Ecto neural progenitor cell (in vitro differentiated cells): ENCODE measurements at places on chromosomes 11 and 22.

DNA sequence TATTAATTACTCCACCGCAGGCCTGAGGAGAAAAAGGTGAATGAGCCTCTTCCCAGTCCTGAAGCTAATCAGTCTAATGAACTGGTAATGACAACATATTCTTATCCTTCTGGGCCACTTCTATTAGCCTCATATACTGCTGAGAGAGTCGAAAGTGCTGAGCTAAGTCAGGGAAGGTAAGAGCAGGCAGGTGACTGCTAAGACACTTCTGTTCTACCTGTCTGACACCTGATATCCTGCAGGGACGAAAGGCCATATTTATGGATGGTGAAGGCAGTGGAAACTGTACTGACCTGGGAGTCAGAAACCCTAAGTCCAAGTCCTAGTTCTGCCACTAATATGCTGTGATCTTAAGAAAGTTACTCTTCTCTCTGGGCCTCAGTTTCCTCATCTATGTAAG lies 3.5 kb downstream of the TBC1D10A start:
- DNase-seq, result no peak

- no peak for DNase-seq
These were observed 490.1 kb downstream of the OPCML start for GRCh38 chr11:133041928-133042882.

DNA sequence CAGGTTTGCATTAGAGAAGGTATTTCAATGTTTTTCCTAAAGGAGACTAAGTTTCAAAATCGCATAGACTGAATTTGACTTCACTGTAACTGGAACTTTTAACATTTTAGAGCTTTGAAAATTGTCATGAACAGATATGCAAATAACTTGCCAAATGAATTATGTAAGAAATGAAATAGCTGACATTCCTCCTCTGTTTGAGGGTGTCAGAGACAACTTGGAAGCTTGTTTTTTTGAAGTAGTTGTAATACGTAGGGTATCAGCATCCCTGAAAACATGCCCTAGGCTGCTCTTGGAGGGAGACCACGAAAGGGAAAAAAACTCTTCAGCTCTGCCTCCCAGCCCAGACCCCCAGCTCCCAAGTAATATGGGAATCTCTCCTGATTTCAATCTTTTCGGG lies 41.3 kb upstream of the CCDC179 start:
- DNase-seq, result no peak

DNA sequence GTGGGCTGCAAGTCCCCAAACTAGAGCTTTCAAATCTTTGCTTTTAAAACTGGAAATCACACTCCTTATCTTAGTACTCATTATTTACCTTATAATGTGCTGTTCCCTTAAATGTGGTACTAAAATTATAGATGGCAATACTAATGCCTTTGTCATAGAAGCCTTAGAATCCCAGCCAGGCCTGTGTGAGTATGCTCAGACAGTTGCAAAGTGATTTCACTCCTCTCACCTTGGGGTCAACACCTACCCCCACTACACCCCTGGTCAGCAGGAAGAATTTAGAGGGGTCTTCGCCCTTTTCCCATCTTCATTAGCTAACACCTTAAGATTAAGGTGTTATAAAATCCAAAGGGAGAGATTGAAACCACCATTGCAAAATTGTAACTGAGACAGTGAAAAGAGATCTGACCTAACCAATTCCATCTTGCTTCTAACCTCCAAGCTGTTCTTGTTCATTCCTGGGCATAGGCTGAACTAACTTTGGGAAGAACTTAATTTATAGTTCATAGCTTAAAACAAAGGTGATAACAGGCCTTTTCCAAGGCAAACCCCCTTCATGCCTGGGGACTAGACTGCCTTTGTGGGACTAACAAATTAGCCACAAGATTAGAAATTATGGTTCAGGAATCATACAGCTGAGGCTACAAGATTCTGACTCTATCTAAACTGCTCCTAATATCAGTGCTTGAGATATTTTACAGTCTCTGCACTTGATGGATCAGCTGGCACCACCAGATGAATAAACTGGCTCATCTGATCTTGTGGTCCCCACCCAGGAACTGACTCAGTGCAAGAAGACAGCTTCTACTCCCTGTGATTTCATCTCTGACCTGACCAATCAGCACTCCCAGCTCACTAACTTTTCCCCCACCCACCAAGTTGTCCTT lies 10.4 kb upstream of the MRPL17 start:
- DNase-seq, result no peak

DNA sequence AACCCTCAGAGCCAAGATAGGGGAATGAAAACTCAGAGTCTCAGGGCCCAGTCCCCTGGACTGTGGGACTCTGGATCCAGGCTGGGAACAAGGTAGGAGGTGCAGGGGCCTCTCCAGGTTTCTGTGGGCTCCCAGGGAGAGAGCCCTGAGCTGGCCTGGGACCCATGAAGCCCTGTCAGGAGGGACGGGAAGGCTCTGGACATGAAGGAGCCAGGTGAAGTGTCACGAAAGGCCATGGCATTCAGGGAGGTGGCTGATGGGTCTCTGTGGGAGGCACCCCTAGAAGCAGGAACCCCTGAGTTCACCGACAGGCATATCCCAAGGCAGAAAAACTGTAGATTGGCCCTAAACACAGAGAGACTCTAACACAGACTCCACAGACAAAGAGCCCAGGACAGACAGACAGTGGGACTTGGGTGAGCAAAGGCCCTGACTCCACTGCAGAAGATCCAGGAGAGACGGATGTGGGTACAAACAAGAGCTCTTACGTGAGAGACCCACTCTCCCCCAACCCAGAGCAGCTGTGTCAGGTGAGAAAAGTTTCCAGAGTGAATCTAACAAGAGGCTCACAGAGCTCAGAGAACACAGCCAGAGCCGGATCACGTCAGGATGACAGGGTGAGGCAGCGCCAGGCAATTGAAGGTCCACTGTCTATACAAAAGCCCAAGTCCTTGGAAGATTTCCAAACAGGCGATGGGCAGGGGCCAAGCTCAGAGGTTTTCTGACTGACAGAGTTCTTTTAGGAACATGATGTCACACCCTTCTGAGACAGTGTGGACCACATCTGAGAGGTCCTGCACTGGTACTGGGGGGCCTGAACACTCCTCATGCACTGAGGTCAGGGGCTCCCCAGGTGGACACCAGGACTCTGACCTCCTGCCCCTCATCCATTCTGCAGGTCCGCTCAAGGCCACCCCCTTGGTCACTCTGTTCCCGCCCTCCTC lies 27.4 kb downstream of the IGLL5 start:
- no peak for DNase-seq

GRCh38 chr11:122209619-122210366 lies 93.8 kb upstream of the BLID start:
- no peak for DNase-seq

GRCh38 chr22:25712661-25713400 lies 29.2 kb upstream of the MYO18B start:
- DNase-seq, result no peak

DNA sequence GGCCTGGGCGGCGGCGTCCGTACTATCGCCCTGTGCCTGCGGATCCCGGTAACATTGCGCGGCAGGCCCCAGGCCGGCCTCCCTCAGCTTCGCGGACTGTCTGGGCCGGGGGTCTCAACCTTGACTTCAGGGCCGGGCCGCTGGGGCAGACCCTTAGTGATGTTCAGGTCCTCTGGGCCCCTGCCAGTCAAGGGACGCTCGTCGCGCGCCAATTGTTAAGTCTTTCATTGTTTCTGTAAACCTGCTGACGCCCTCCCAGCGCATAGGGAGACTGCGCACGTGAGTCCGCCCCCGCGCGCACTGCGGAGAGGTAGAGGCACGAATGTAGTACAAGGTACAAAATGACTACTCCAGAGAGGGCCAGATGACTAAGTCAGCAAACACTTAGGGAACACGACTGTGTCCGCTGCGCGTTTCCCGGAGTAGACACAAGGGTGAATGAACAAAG lies 451 bp upstream of the HDHD5 start:
- DNase-seq, result no peak

- DNase-seq, result no peak
These were observed 7.5 kb downstream of the SYN3 start for GRCh38 chr22:33050614-33051182.

- no peak for DNase-seq
These were observed 708.9 kb downstream of the FAM181B start for GRCh38 chr11:82024760-82025159.

GRCh38 chr11:34809191-34810106 lies 106.7 kb downstream of the APIP start:
- no peak for DNase-seq

DNA sequence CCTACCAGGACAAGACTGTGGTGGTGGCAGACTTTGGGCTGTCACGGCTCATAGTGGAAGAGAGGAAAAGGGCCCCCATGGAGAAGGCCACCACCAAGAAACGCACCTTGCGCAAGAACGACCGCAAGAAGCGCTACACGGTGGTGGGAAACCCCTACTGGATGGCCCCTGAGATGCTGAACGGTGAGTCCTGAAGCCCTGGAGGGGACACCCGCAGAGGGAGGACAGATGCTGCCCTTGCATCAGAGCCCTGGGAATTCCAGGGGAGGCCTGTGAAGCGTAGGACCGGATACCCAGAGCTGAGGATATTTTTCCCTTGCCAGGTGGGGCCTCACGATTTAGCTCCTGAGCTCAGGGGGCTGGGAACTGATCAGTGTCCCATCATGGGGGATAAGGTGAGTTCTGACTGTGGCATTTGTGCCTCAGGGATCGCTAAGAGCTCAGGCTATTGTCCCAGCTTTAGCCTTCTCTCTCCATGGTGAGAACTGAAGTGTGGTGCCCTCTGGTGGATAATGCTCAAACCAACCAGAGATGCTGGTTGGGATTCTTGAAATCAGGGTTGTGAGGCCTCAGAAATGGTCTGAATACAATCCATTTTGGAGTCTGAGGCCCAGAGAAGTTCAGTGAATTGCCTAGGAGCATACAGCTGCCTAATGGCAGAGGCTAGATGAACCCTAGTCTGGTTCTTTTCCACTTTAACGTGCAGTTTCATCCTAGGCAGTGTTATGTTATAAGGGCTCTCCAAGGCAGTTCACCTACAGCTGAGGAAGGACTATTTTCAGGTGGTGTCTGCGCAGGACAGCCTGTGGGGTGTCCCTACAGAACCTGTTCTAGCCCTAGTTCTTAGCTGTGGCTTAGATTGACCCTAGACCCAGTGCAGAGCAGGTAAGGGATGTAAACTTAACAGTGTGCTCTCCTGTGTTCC lies 19.5 kb downstream of the PIK3IP1 start:
- DNase-seq, result peak; percentile 72

GRCh38 chr22:40323681-40324171 lies 22.6 kb upstream of the ADSL start:
- no peak for DNase-seq

DNA sequence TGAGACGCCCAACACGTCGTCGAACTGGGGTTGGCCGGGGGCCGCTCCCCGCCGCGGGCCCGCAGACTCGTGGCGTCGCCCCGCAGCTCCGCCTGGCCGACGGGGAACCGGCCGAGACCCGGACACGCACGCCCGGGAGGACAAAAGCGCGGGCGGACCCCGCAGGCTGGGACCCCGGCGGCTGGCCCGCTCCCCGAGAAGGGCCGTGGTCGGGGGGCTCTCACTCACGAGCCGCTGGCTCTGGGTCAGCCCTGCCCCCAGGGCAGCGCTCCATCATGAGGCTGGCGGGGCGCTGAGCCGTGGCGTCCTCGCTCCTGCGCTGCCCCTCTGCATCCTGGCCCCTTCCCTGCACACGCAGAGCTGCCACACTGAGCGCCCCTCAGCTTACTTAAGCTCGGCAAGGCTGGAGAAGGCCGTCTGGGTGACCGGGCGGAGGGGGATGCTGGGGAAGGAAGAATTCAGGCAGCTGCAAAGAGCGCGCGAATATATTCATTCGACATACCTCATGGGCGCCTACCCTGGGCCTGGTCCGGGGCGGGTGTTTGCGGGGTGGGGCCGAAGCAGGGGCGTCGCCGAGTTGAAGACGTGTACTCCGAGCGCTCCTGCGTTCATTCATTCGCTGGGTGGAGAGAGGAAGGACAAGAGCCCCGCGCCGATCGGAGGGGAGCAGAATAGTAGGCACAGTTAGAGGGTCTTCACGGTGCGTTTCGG lies 579 bp upstream of the CYB5R2 start:
- DNase-seq, result peak; percentile 86

DNA sequence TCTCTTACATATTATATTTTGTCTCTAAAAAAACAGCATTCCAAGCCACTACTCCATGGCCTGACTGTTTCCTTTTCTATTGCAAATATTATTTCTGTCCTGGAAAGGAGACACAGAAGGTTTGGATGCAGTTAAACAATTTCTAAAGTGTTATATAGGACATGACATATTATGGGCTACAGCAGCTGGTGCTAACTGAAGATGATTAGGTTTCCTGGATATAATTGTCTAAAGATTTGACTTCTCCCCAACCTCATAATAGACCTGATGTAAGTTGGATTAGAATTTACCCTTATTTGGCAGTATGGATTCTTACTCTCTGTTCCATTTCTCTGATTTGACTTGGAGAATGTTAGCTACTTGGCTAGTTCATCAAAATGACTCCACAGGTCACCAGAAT lies 90.2 kb downstream of the BBOX1 start:
- no peak for DNase-seq

DNA sequence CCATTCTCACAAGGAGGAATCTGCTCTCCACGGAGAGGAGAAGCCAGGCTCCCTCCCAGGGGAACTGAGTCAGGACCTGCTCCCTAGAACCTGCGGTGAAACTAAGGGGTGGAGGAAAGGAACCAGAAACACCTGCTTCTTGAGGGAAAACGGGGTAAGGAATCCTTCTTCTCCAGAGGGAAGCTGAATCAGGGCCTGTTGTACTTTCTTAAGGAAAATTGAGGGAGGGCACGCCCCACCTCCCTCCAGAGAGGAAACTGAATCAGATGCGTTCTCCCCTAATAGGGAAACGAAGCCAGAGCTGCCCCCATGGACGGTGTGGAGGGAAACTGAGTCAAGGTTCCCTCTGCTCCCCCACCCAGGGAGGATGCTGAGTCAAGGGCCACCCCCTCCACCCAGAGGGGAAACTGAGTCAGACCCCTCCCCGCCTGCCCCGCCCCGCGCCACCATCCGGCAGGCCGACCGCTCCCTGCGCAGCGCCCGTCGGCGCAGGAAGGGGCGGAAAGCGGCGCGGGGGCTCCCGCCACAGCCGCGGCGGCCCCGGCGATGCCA lies 393 bp downstream of the RELA start:
- DNase-seq, result no peak

DNA sequence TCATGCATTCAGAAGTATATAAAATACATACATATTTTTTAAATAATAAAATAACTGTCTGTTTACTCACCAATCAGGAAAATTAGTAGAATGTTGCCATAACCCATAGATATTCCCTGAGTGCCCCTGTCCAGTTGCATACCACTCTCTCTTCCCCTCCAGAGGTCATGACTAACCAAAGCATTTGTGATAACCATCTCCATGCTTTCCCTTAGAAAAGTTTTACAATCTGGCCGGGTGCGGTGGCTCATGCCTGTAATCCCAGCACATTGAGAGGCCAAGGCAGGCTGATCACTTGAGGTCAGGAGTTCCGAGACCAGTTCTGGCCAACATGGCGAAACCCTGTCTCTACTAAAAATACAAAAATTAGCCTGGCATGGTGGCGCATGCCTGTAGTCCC lies 33.2 kb upstream of the LDHA start:
- DNase-seq, result no peak

GRCh38 chr11:14971865-14972580 lies at the start of gene CALCA:
Gene CALCA (minus strand): TSS chr11:14972351. CDS start chr11:14971192, 1,159 bp downstream.
- DNase-seq, result peak; percentile 54

- DNase-seq, result no peak
These were observed 15.9 kb upstream of the OR6M1 start for GRCh38 chr11:123822032-123822431.

GRCh38 chr11:120884154-120885020 lies 139.5 kb upstream of the TBCEL start:
- DNase-seq, result no peak
